ENCODE measurements at places on chromosomes 5 and 9.

DNA sequence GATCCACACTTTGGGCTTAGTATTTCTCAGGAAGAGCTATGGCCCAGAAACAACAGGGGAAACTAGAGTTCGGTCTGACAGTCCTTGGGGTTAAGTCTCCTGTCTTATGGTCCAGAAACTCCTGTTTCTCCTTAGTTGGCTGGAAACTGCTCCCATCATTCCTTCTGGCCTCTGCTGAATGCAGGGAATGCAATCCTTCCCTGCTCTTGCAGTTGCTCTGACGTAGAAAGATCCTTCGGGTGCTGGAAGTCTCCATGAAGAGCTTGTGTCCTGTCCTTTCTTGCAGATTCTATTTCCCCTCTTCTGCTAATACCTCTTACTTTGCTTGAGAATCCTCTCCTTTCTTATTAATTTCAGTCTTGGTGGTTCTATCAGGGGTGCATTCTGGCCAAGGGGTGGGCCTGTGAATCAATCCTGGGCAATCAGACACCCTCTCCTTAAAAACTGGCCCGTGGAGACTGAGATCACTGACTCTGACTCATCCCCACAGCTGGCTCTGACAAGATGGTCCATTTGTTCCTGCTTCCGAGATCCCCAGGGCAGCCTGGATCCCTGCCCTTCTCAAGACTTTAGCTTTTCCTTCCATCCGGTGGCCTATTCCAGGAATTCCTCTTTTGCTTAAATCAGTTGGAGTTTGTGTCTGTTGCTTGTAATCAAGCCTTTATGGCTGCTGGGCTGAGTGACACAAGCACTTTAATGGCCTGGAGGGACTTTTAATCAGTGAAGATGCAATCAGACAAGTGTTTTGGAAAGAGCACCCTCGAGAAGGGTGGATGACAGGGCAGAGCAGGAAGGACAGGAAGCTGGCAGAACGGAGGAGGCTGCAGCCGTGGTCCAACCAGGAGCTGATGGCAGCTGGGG is 23.7 kb downstream of the PTGS1 start:
- no peak for DNase-seq

GRCh38 chr5:19488786-19489185 is 499.2 kb downstream of the CDH18 start:
- DNase-seq: no peak

- DNase-seq: no peak
Measured at GRCh38 chr5:41256400-41256799, 43.1 kb upstream of the C6 start.

DNA sequence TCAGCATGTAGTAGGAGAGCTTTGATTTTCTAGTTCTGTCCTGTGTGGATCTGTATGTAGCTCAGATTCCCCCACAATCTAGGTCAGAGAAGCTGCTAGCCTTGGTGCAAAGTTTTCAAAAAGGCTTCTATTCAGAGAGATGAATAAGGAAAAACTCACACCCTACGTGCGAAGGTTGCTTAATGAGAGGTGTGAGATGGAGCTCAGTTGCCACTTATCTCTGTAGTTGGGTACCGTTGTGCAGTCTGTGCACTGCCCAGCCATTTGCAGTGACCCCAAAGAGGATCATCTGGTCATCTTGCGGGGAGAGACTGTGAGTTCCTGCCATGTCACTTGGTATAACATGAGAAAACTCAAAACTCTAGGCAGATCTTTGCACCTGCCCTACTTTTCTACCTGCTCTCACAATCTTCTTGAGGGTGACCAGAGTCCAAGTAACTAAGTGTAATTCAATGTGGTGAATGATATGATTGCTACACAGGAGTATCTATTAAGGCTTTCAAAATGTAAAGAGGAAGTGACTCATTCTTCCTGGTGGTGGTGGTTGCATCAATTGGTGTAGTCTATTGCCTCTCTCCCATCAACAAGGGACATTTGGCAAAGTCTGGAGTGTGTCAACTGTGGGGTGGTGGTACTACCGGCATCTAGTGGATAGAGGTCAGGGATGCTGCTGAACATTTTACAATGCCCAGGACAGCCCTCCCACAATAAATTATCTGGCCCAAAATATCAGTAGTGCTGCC is 65.2 kb downstream of the TMC1 start:
- no peak for DNase-seq

- DNase-seq: no peak
Measured at GRCh38 chr9:72332351-72332750, 32.7 kb downstream of the ZFAND5 start.

- no peak for DNase-seq
Measured at GRCh38 chr9:94908011-94908563, 181.6 kb downstream of the AOPEP start.

GRCh38 chr9:121301881-121302286 is 33.9 kb downstream of the GSN start:
- no peak for DNase-seq

DNA sequence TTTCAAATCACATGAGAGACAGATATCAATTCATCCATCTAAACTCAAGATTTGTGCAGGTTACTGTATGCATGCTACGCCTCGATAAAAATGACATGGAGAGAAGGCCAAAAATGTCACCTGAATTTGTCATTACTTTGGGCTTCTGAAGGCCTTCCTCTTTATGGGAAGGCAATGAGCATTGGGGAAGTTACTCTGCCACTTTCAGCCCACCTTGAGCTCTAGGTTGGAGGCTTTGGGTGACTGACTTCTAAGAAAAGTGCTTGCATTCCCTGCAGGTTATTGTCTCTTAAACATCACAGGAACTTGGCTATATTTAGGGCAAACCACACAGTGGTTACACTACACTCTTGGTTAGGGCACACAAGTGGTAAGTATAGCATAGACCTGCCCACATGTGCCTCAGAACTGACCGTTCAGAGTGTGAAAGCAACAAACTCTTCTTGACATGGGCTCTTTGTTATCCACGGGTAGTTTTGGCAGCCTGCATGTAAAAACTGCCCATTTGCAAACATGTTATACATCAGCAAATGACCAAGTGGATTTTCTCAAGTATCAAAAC is 169.5 kb downstream of the ZNF608 start:
- no peak for DNase-seq

GRCh38 chr5:78886341-78887230 is 98.5 kb downstream of the ARSB start:
- no peak for DNase-seq

DNA sequence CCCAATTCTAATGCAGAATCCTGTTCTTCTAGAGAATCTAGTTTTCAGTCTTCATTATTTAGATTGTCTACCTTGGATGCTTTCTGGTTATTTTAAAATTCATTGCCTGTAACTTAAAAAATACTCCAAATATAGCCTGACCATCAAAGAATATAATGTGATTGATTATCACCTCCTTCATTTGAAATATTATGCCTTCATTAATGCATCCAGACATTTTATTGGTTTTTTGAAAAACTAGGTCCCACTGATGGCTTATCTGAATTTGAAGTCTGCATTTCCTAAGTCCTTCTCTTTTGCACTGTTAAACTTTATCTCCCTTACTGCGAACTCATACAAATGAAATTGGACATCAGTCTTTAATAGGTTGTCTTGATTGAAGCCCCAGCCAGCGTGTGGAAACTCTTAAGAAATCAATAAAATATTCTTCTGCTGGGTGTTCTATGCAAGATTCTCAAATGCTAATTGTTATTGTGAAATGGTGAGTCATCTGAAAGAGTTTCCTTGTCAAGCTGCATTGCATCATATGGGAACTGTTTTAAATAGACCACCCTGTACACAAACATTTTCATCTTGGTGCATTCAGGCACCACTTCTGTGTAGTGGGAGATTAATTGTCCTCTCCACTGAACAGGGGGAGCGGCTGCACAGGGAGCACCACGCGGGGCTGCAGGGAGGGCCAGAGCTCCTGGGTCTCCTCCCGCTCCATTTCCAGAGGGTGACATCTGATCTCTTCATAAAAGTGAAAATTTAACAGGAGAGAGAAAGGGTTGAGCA is 92.3 kb upstream of the FANCC start:
- no peak for DNase-seq

DNA sequence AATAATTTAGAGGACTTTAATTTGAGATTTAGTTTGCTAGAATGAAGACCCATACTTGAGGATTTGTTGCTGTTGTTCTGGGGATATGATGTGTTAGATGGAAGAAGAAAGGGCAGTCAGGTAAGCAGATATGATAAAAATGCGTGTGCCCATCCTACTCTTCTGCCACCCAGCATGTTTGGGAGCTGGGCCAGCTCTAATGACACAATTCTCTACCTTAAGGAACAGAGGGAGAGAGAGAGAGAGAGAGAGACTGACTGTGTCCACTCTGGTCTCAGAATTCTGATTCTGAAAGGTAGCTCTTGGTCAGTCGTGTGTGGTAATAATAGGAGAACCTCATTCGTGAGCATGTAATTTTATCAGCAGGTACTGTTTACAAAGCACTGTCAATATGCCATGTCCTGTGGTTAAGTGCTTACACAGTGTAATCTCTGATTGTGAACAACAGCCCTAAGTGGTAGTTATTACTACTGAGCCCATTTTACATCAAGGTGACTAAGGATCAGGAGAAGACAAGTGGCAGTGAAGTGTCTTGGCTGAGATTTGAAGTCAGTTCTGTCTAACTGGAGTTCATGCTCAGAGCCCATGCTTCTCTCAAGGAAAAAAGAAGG is 307.4 kb upstream of the SEMA6A start:
- DNase-seq: no peak

DNA sequence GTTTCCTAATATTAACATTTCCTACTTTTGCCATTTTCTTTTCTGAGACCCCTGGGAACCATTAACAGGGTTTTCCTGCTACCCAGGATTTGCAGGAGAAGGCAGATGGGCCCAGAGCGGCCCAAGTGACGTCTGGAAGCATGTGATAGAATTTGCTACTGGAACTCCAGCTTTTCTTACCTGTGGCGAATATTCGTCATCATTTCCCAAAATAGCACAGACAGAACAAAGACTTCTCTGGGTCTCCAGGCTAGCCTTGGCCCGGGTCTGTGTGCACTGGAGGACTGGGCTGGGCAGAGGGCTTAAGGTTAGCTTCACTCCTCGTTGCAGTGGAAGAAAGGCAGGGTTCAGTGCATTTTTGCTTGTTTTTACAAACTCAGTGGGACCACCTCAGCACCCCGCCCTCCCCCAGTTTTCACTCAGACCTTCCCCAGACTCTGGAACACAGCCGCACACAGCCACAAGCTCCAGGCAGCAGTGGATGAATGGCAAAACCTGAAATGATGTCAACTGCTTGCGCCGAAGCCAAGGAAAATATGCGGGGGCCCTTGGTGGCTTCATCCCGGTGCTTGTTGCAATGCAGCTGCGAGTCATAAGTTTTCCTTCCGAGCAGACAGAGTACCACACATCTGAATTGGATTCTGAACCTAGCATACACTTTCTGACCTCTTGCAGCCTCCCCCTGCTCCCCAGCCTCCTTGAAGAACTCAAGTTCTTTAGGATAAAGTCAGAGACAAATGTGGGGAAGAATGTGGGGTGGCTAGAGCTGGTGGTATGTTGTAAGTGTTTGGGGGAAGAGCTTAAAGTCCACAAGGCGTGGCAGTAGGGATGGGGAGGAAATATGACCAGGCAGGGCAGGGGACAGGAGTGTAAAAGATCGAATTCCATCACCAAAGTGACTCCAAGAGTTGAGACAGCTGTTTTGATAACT is 586.0 kb downstream of the CCDC171 start:
- no peak for DNase-seq

GRCh38 chr5:179196405-179197079 is 136.4 kb downstream of the ZNF354C start:
- no peak for DNase-seq

- DNase-seq: no peak
Measured at GRCh38 chr9:108441726-108442125, 414.1 kb downstream of the ACTL7B start.

DNA sequence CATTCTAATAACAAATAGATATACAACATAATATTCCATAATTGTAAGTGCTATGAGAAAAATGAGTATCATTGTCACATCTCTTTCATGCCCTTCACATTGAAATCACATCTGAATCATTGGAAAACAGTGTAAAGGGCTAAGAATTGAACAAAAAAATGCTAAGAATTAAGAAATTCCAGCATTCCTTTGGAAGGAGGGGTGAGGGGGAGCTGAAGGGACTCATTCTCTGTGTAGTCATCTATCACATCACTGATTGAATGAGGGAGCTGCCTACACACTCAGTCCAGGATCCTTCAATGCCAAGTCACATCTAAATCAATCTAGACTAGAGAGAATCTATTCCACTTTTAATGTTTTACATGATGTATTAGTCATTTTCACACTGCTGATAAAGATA is 286.6 kb downstream of the DTWD2 start:
- no peak for DNase-seq

- DNase-seq: no peak
Measured at GRCh38 chr5:88997937-88998336, 115.0 kb upstream of the MEF2C start.

DNA sequence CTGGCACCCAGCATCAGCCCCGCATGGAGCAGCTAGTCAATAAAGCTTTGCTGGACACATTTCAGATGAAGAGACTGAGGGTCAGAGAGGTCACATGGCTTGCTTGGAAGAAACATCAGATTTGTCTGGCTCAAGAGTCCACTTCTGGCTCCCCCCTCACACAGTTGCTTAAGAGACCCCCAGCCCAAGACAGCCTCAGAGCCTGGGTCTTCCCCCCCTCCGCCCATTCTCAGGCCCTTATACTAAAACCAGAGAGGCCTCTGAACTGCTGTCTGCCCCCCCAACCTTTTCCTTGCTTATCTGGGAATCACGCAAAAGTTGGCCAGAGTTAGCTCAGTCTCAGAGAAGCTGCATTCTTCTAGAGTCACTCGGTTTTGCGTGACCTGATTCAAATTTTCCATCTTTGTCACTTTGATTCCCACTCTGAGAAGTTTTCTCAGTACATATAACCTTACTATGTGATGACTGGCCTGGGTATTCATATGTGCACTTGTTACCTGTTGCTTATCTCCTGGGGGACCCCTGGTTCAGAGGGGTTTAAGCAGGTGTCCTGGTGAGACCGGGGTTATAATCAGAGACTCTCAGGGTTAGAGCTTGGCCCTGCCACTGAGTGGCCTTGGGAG is 145.4 kb upstream of the IER5L start:
- DNase-seq: no peak

GRCh38 chr5:59357381-59357977 is 536.0 kb downstream of the PDE4D start:
- DNase-seq: no peak

- DNase-seq: no peak
Measured at GRCh38 chr9:13732290-13732689, 452.8 kb upstream of the MPDZ start.

GRCh38 chr5:1925111-1926070 is 42.7 kb upstream of the IRX4 start:
- no peak for DNase-seq

GRCh38 chr9:72471096-72471495 is 50.3 kb upstream of the TMC1 start:
- DNase-seq: no peak

- no peak for DNase-seq
Measured at GRCh38 chr5:38396766-38397165, 138.4 kb downstream of the EGFLAM start.

- DNase-seq: no peak
Measured at GRCh38 chr9:121620777-121621449, 30.5 kb upstream of the DAB2IP start.

DNA sequence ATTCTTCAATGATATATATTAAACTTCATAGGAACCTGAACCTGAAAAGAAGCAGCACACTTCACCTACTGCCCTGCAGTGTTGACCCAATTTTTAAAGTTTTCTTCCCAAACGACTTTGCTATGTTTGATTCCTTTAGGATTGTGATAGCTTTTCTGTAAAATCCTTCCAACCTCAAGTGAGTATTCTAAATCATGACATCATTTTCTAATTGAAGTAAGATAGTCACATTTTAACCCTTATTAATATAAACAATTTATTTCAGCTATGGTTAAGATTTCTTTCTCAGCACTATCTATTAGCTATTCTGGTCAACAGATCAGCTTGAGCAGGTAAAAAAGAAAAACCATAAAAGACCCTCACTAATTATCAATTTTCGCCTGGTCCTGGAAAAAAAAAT is 162.0 kb downstream of the SMARCA2 start:
- DNase-seq: no peak

Measured in activated T-helper 9 cell treated with anti-CD3 and anti-CD28 coated beads, Interleukin-2, amount 50 U/mL, for 16 hours (primary cell).